Activated gamma-delta T cell (primary cell): ENCODE measurements at places on chromosomes 3 and 15.

DNA sequence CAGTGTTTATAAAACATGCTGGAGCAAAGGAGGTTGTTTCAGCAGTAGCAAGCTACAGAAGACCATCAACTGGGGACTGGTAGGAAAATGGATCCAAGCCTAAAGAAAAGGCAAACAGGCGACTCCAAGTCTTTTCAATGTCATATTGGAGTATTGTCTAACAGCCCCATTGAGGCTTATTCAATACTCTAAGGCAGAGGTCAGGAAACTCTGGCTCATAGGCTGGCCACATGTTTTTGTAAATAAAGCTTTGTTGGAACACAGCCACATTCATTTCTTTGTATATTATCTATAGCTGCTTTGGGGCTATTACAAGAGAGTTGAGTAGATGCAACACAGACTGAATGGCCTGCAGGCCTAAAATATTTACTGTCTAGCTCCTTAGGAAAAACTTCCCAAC is 77.5 kb downstream of the RPL22L1 start:
- no peak for DNase-seq

- no peak for DNase-seq
Observed at GRCh38 chr15:67133738-67134066, 68.3 kb downstream of the SMAD3 start.

GRCh38 chr3:128854475-128854874 is 24.9 kb upstream of the ACAD9 start:
- DNase-seq = no peak

- no peak for DNase-seq
Observed at GRCh38 chr15:66097151-66098021, 156.2 kb downstream of the MEGF11 start.

DNA sequence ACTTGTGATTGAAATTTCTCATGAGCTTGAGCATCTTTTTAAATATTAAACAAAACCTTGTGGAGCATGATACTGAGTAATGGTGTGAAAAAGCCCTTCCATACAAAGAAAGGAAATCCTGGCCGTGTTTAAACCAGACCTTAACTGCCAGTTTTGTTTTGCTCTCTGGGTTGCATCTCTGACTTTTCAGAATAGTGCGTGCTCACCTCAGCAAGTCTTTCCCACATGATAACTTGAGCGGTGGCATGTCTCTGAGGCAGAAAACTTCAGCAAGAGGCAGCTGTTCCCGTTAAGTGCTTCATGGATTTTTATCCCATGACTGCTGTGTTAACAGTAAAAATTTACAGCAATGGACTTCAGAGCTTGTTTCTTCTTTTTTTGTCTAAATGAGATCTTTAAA is 393.3 kb downstream of the FEZF2 start:
- no peak for DNase-seq

- DNase-seq = no peak
Observed at GRCh38 chr3:110579840-110580550, 491.6 kb upstream of the NECTIN3 start.

- DNase-seq = no peak
Observed at GRCh38 chr3:22175947-22176346, 424.9 kb upstream of the ZNF385D start.

GRCh38 chr15:70752193-70752635 is 11.1 kb downstream of the UACA start:
- no peak for DNase-seq

- DNase-seq = no peak
Observed at GRCh38 chr3:117200962-117201361, 491.4 kb downstream of the TUSC7 start.
